ENCODE measurements at places on chromosomes 12 and 14.

- no peak for DNase-seq
Measured at GRCh38 chr12:2912216-2912575, 21.5 kb downstream of the TULP3 start.

GRCh38 chr12:50550530-50551223 is 45.9 kb downstream of the DIP2B start:
- DNase-seq: no peak

GRCh38 chr12:67457778-67458665 is 188.9 kb downstream of the CAND1 start:
- no peak for DNase-seq

- no peak for DNase-seq
Measured at GRCh38 chr14:71383510-71383909, 476.3 kb downstream of the PCNX1 start.

DNA sequence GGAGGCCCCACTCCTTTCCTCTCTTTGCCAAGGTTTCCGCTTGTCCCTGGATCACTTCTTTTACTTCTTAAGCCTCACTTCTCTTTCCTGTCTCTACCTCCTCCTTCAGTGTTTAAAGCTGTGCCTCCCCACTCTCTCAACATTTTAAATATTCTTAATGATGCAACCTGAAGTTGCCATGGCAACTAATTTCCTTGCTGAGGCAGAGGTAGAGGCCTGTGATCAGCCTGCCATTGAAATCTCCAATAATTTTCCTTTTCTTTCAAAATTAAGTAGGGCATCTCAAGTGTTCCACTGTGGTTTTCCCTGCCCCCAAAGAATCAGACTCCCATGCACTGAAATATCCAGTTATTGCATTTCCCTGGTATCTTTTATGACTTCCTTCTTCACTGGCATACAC is 108.6 kb upstream of the VRK1 start:
- DNase-seq: no peak

DNA sequence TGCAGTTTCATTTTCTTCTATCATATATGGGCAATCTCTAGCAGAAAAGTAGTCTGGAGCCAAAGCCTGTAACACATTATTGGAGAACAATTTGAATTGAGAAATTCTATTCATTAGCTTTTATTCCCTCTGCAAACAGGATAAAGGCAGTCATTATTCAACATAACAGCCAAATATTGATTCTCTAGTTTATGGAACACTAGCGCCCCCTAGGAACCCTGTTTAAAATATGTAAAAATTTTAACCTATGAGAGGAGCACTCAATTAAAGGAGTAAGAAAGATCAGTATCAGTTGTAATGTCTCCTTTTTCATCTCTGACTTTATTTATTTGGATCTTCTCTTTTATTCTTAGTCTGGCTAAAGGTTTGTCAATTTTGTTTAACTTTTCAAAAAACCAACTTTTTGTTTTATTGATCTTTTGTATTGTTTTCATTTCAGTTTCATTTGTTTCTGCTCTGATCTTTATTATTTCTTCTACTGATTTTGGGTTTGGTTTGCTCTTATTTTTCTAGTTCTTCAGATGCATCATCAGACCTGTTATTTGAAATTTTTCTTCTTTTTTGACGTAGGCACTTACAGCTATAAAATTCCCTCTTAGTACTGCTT is 4.8 kb upstream of the LMNTD1 start:
- peak; percentile 39 for DNase-seq

DNA sequence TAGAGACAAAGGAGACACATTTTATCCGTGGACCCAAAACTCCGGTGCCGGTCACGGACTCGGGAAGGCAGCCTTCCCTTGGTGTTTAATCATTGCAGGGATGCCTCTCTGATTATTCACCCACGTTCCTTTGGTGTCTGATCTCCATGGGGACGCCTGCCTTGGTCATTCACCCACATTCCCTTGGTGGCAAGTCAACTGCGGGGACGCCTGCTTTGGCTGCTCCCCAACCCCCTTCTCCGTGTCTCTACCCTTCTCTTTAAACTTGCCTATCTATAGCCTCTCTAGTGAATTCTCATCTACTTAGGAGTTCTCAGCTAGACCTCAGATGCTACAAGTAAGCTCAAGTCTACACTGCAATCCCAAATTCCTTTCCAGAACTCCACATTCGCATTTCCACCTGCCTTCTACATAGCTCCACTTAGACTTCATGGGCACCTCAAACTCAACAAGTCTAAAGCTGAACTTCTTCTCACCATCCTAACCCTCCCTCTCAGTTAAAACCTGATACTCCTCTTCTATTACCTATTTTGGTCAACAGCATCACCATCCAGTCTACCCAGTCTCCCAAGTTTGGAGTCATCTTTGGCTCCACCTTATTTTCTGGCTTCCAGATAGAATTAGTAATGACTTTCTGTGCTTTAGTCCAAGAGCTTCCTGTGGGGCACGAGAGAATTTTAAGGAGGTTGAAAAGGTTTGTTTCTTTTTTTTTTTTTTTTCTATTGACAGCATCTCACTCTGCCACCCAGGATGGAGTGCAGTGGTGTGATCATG is 14.4 kb downstream of the SPTLC2 start:
- DNase-seq: no peak

- no peak for DNase-seq
Measured at GRCh38 chr14:30482276-30482675, 76.7 kb upstream of the G2E3 start.

DNA sequence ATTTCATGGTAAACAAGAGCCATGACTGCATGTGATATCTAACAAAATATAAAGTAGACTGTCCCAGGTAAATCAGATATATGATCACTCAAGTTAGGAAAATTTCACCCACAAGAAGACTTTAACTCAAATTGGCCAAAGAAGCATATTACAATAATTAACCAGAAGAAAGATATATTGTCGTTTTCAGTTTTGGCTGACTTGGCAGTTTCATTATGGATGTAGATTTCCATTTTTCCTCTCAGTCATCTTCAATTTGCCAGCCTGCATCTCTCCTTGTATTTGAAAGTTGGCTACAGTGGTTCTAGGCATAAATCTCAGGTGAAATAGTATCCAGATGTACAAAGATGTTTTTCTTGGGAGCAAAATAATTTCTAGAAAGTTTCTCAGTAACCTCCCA is 761.6 kb downstream of the LRFN5 start:
- no peak for DNase-seq

- DNase-seq: no peak
Measured at GRCh38 chr14:22472935-22473854, 115.8 kb downstream of the DAD1 start.

DNA sequence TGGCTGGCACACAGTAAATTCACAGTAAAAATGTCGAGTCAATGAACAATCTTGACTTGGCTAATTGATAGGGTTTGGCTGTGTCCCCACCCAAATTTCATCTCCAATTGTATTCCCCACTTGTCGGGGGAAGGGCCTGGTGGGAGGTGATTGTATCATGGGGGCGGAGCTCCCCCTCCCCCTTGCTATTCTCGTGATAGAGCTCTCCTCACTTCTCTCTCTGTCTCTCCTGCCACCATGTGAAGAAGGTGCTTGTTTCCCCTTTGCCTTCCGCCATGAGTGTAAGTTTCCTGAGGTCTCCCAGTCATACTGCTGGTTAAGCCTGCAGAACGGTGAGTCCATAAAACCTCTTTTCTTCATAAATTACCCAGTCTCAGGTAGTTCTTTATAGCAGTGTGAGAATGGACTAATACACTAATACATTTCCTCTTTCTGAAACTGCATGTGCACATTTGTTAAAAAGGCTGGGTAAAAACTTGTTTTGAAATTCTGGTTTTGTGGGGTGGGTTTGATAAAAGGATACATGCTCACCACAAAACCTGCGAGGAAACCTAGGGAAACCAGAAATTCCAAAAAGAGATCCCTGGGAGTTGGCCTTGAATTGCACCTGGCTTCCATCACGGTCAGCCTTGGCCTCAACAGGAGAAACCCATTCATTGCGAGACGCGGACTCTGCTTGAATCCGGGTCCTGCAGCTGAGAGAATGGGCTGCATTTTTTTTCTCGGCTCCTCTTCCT is 16.2 kb upstream of the MYL2 start:
- no peak for DNase-seq

DNA sequence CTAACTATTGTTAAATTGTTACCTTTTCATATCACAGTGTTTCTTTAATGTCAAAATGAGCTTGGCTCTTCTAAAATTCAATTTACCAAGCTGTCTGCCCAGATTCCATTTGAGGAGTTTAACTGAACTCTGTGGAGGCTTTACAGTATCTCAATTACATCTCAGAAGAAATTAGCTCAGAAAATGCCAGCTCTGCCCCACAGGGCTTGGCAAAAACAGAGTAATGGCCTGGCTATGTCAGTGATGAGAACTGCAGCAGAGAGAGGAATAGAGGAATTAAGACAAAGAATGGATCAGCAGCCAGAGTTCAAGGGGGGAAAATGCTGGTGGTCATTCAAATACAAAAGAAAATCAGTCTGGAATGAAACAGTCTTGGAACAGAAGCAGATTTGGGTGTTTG is 15.8 kb upstream of the TMTC1 start:
- no peak for DNase-seq

DNA sequence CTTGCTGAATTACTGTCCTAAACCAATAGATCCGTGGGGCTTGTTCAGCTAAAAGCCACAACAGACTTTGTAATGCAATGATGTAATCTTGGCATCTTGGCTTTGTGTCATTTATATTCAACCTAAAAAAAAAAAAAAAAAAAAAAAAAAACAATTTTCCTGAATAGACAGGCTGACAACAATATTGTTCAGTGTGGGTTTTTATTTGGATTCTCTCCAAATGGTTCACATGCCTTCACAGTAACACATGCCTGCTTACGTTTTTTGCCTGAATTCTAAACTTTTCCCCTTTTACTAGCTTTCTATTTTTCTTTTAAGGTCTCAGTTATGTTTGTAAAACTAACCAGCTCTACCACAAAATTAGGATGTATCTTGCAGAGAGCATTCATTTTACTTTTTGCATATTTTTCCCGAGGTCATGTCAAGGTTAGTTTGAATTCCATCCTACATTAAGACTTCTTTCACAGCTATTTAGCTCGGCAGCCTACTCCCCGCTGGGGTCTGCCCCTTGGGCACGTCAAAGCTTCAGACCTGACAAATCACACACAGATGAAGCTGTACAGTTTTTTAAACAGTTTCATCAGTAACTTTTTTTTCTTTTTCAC is 213.7 kb upstream of the NPAS3 start:
- DNase-seq: no peak

- no peak for DNase-seq
Measured at GRCh38 chr12:116064493-116064892, 213.0 kb downstream of the MED13L start.

GRCh38 chr12:104340925-104341611 is 37.5 kb downstream of the EID3 start:
- DNase-seq: no peak

DNA sequence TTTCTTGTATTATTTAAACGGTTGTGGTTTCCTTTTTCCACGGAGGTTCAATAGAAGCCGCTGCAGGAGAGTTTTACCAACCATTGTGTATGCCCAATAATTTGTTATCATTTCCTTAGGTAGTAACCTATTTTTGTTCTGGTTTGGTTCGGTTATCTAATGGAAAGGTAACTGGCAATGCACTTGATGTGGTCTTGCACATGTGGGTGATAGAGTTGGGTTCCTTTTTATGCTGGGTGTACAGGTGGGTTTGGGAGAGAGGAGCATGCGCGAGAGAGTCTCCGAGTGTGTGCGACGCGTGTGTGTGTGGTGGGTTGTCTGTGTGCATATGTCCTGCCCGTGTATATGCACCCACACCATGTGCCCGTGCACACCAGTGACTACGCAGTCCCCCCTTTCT is 102.7 kb upstream of the FKBP4 start:
- peak; percentile 50 for DNase-seq

- DNase-seq: no peak
Measured at GRCh38 chr14:47846008-47846407, 170.6 kb upstream of the MDGA2 start.

- no peak for DNase-seq
Measured at GRCh38 chr12:84763107-84763506, 149.5 kb downstream of the SLC6A15 start.

DNA sequence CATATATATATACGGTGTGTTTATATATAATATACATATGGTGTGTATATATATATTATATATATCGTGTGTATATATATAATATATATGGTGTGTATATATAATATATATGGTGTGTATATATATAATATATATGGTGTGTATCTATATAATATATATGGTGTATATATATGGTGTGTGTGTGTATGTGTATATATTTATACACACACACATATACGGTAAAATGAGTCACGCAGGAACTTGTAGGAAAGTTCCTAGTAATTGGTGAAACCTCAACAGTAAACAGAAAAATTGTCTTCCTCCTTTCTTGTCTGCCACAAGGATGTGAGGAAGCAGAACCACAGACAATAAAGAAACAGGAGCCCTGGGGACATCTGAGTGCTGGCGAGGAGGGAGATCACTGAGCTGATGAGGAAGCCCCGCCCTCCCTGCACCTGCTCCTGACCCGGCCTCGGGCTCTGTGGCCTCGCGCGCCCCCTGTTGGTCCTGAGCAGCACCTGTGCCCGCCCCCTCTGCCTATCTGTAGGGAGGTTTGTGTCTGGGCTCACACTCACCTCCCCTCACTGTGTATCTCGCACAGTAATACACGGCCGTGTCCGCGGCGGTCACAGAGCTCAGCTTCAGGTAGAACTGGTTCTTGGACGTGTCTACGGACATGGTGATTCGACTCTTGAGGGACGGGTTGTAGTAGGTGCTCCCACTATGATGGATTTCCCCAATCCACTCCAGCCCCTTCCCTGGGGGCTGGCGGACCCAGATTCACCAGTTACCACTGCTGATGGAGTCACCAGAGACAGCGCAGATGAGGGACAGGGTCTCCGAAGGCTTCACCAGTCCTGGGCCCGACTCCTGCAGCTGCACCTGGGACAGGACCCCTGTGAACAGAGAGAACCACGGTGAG is 1079.4 kb downstream of the TMEM121 start:
- DNase-seq: peak; percentile 88

GRCh38 chr12:4874671-4875070 is 35.0 kb upstream of the KCNA1 start:
- no peak for DNase-seq

- no peak for DNase-seq
Measured at GRCh38 chr14:61147831-61148549, 133.1 kb downstream of the TMEM30B start.

DNA sequence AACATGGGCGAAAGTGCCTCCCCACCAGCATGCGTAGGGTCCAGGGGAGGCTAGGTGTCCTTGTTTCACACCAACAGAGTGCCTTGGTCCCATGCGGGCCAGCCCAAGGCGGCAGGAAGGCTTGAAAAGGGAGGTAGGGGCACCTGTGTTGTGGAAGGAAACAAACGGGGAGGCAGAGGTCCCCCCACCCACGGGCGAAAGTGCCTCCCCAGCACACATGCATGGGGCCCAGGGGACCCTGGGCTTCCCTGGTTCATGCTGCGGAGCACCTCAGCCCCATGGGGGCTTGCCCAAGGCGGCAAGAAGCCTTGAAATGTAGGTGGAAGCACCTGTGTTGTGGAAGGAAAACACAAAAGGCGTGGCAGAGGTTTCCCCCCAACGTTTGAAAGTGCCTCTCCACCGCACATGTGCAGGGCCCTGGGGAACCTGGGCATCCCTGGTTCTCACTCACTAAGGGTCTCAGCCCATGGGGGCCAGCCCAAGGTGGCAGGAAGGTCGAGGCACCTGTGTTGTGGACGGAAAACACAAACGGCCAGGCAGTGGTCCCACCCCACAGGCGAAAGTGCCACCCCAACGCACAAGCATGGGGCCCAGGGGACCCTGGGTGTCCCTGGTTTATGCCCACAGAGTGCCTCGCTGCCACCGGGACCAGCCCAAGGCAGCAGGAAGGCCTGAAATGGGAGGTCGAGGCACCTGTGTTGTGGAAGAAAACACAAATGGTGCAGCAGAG is 374.7 kb downstream of the ALG10 start:
- DNase-seq: no peak

- DNase-seq: no peak
Measured at GRCh38 chr12:13008741-13009380, 8.8 kb upstream of the HEBP1 start.

All from activated CD8-positive, alpha-beta T cell treated with anti-CD3 and anti-CD28 coated beads, Interleukin-2, amount 10 ng/mL, durations not matched to agents 7 days and 5 days (primary cell).